ENCODE measurements at places on chromosomes 13 and 19. TPM values are rescaled to one million over a fixed set of nuclear protein-coding genes. Genes with fewer than 3 reads are reported as not detected.

The LSM14A gene
- 91.0 TPM for total RNA-seq

The CHMP2A gene
- total RNA-seq: 108 TPM

The ZNF302 gene
- 21.2 TPM for total RNA-seq

The GPC5 gene
- total RNA-seq: 0.22 TPM

The ALOX5AP gene
- 0.76 TPM for total RNA-seq

The CAMSAP3 gene
- 7.8 TPM for total RNA-seq

The PLIN5 gene
- not detected for total RNA-seq

The AP1M2 gene
- total RNA-seq: 113 TPM

The MCF2L gene
- total RNA-seq: 2.1 TPM

The ZNF491 gene
- total RNA-seq: 3.5 TPM

The SERPINE3 gene
- under 0.01 TPM for total RNA-seq

The KLK2 gene
- total RNA-seq: not detected

The WASF3 gene
- 6.7 TPM for total RNA-seq

The SIGLEC7 gene
- not detected for total RNA-seq

The FAM124A gene
- total RNA-seq: under 0.01 TPM

The MYO9B gene
- total RNA-seq: 122 TPM

The IFNL1 gene
- not detected for total RNA-seq

The LPAR6 gene
- total RNA-seq: 1.3 TPM

The ZNF772 gene
- total RNA-seq: 21.9 TPM

The SIGLEC14 gene
- total RNA-seq: not detected

The THSD8 gene
- total RNA-seq: not detected

The CLEC4G gene
- total RNA-seq: not detected

The MISP gene
- 11.0 TPM for total RNA-seq

The APOC4 gene
- not detected for total RNA-seq

The ZNF525 gene
- total RNA-seq: 12.3 TPM

The B9D2 gene
- 7.9 TPM for total RNA-seq

The BTBD2 gene
- 71.1 TPM for total RNA-seq

The CATSPERD gene
- not detected for total RNA-seq

The KLC3 gene
- 33.4 TPM for total RNA-seq

The APOC1 gene
- 0.79 TPM for total RNA-seq
